ENCODE measurements at places on chromosomes 7 and 10. TPM values are rescaled to one million over a fixed set of nuclear protein-coding genes. Genes with fewer than 3 reads are reported as not detected.
A peak's percentile ranks its signal among the peaks of the same experiment; 100 is the strongest.

The SRPK2 gene
- 47.1 TPM for total RNA-seq

DNA sequence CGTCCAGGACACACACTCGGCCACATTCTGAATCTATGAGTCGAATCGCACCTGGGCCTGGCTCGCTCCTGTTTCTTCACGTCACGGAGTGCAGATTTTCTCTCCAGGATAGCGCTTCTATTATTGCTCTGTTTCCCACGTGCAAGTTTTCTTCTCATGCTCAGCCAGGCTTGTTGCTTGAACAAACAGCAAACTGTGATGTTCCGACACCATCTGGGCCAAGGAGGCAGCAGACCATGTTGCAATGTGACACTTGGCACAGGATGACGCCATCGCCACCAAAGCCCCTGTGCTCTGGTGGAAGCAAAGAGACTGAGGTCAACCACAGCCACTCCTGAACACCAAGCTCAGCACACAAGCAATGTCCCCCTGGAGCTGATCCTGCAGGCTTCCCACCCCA is 507.1 kb upstream of the ADARB2 start:
- no peak overlapping the region for H3K4me3 ChIP-seq
- H3K27me3 ChIP-seq, result no peaks in the 10 kb centered on the region
- no peak overlapping the region for H3K27ac ChIP-seq
- no peak for DNase-seq
- H3K4me1 ChIP-seq, result no peaks in the 10 kb centered on the region

DNA sequence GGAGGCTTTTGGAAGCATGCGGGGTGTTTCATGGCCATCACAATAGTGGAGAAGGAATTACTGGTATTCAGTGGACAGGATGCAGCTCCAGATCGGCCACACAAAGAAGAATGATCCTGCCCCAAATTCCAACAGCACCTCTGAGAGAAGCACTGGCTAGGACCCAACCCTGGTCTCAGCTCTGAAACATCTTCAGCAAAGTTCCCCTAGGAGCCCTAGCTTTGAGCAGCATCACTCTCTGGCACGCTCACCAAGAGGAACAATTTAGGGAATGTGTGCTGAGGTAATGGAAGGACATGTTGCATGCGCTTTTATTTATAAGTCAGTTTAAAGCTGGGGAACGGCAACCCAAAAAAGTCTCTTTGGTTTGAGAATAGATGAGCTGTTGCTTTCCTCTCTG is 5.5 kb upstream of the OPN1SW start:
- H3K36me3 ChIP-seq, result no peaks in the 10 kb centered on the region
- no peak overlapping the region for H3K4me3 ChIP-seq
- no peak for DNase-seq
- H3K4me1 ChIP-seq, result peaks cover 4% of the 10 kb centered on the region
- no peak overlapping the region for H3K27ac ChIP-seq
- no peaks in the 10 kb centered on the region for H3K27me3 ChIP-seq

- peak overlapping the region; percentile 82 for H3K27ac ChIP-seq
- no peaks in the 10 kb centered on the region for H3K36me3 ChIP-seq
- H3K4me3 ChIP-seq, result no peak overlapping the region
- no peaks in the 10 kb centered on the region for H3K27me3 ChIP-seq
- H3K4me1 ChIP-seq, result peaks cover 40% of the 10 kb centered on the region
- DNase-seq, result no peak
Observed at GRCh38 chr7:47787249-47788069, 160.8 kb downstream of the PKD1L1 start.

GRCh38 chr7:108660465-108660864 is 90.8 kb downstream of the DNAJB9 start:
- H3K4me1 ChIP-seq, result no peaks in the 10 kb centered on the region
- H3K36me3 ChIP-seq, result no peaks in the 10 kb centered on the region
- H3K27me3 ChIP-seq, result no peaks in the 10 kb centered on the region
- no peak for DNase-seq
- no peak overlapping the region for H3K4me3 ChIP-seq

- peak overlapping the region; percentile 18 for H3K4me3 ChIP-seq
- H3K36me3 ChIP-seq, result no peaks in the 10 kb centered on the region
- no peaks in the 10 kb centered on the region for H3K27me3 ChIP-seq
- peaks cover 41% of the 10 kb centered on the region for H3K4me1 ChIP-seq
- peak overlapping the region; percentile 69 for H3K27ac ChIP-seq
Observed at GRCh38 chr10:102660888-102661657, 16.8 kb downstream of the TRIM8 start.

- DNase-seq, result no peak
- no peak overlapping the region for H3K4me3 ChIP-seq
- H3K27me3 ChIP-seq, result no peaks in the 10 kb centered on the region
- no peaks in the 10 kb centered on the region for H3K36me3 ChIP-seq
- H3K27ac ChIP-seq, result no peak overlapping the region
Observed at GRCh38 chr10:76305930-76306615, 874.6 kb downstream of the LRMDA start.

Measured in vagina (tissue), 2 donors.